Panc1 (cell line): ENCODE measurements at places on chromosomes 16 and 17. TPM values are rescaled to one million over a fixed set of nuclear protein-coding genes. Genes with fewer than 3 reads are reported as not detected.

- DNase-seq: no peak
These were observed 698.8 kb upstream of the GOT2 start for GRCh38 chr16:59432896-59433295.

GRCh38 chr16:79598348-79599181, 2.0 kb downstream of the MAF start:
- no peak for DNase-seq

DNA sequence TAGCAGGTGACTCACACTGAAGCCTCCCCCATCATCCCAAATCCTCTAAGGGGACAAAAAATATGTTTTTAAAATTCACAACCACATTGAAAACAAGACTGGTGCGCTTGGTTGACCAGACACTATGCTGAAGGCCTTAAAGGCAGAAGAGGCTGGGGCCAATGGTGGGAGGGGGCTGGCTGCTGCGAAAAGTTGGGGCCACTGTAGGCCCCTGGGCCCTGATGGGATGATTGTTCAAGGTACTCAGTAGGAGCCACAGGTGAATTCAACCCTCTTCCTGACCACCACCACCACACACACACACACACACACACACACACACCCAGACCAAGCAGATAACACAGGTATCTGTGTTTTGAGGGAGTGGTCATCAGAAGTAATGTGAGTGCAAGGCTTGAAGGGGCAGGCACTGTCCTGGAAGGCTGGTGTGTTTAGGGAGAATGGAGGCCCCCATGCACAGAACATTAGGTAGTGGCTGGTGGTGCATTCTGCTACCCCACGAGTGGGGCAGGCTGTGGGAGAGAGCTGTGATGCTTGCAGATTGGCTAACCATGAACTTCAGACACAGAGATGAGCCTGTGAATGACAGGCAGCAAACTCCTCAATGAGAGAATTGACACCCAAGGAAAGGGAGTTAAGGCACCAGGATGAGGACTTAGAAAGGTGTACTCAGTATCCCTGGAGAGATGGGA, 55.0 kb downstream of the NT5M start:
- DNase-seq: no peak

GRCh38 chr17:73358668-73359067, 46.9 kb upstream of the CDC42EP4 start:
- DNase-seq: no peak

- DNase-seq: no peak
These were observed 67.8 kb downstream of the GRIN2A start for GRCh38 chr16:10114409-10114808.

GRCh38 chr17:19744922-19745757, 3.0 kb downstream of the ALDH3A1 start:
- no peak for DNase-seq

CACNG3 gene
- not detected for total RNA-seq

- DNase-seq: no peak
These were observed 7.0 kb downstream of the YPEL2 start for GRCh38 chr17:59338498-59338897.

DNA sequence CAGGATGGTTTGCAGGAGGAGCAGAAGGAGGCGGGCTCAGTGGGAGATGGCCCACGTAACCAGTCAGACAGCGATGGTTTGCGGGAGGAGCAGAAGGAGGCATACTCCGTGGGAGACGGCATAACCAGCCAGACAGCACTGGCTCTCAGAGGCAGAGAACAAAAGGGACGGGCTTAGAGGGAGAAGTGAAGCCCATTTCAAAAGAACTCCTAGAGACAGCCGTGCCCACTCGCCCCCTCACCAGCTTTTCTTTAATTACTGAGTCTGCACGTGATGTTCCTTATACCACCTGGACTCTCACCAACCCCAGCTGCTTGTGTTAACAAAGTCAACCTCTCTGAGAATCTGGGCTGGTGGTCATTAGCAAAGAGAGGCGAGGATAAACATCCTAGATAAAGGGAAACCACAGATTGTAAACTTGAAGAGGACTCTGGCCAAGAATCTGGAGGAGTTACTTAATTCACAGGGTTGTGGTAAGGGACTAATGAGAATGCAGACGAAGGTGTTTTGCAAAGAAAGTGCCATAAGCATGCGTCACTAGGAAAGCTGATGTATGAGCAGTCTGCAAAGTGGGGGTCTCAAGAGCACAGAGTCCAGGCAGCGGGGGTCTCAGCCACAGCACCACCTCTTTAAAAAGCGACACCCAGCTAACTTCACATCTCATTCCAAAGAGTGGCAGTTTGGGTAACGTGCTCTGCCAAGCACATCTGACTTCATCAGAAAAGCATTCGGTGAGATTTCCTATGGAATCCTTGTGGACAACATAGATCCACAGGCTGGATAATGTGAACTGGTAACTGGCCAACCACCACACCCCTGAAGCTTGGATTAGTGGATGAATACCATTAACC, 51.7 kb downstream of the NXN start:
- peak; percentile 85 for DNase-seq

- DNase-seq: no peak
These were observed 959 bp upstream of the ANKRD13B start for GRCh38 chr17:29591737-29592608.

DNA sequence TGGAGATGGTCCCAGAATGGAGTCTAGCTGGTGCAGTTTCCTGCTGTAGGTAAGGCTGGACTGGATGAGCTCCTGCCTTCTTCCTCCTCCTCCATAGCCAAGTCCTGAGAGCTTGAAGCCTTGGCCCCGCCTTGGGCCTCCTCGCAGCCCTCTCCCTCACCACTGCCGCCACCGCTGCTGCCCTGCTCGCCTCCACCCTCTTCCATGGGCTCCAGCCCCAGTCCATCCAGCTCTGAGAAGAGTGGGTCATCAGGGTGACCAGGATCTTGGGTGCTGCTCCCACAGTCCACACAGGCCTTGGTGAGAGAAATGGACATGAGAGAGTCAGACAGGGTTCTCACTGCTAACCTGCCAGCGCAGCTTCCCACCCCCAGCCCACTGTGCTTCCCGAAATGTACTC, 11.2 kb downstream of the PER1 start:
- DNase-seq: no peak

DNA sequence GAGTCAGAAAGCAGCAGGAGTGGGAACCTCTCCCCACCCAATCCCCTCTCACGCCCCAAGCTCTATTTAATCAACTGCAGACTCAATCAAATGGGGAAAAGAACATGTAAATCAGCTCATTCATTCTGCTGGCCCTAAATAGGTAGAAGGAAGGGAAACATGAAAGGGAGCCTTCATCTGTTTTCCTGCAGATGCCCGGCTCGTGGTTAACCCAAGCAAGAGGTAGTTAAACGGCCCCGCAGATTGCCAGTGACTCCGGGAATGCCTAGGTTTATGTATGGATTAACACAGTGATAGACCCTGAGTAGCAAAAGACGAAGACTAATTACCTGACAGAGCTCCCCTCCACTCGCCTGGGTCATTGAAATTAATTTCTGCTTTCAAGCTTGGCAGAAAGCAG, 542.0 kb downstream of the WWOX start:
- no peak for DNase-seq

STAC2 gene
- 0.08 TPM for total RNA-seq

TOX3 gene
- 3.4 TPM for total RNA-seq

DNA sequence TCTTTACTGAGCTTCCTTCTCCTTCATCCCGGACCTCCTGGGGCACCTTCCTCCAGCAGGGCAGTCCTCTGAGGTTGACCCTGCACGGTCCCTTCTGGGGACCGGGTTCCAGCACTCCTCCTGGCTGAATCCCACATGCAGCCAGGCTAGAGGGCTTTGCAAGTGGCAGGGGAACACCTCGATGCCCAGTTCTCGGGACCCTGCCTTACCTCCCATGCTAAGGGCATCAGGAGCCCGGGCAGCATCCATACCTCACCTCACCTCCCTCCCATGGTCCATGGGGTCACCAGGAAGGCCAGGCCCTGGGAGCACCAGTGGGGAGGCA, 81.1 kb downstream of the NT5M start:
- DNase-seq: no peak
